Posterior vena cava (tissue), 2 donors: ENCODE measurements at places on chromosomes 5 and 9. TPM values are rescaled to one million over a fixed set of nuclear protein-coding genes. Genes with fewer than 3 reads are reported as not detected.

- no peak for DNase-seq
Measured at GRCh38 chr9:102178811-102179210, 440.4 kb upstream of the GRIN3A start.

DNA sequence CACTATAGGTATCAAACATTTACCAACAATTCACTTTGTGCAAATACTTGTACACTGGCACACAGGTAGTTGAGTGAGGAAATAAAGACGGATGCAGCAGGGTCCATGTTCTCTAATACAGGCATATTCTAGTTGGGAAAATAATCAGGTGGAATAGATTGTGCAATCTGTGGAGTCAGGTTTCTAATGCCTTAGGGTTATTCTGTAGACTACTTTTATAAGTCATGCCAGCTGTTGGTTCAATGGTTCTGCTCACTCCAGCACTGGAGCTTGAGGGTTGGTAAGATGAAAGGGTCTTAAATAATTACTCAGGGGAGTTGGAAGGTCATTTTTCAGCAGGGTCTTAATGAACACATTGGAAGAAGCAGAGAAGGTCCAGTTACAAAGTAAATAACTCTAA is 690.3 kb upstream of the DMAC1 start:
- DNase-seq: no peak

GRCh38 chr9:92236465-92236864 is 57.0 kb downstream of the IARS1 start:
- no peak for DNase-seq

ROR2 gene
- total RNA-seq: 24.7 TPM

GRCh38 chr9:121781145-121781548 is 129.7 kb downstream of the DAB2IP start:
- DNase-seq: no peak

SLC45A2 gene
- total RNA-seq: not detected

- no peak for DNase-seq
Measured at GRCh38 chr5:137128012-137128411, 371.1 kb downstream of the SPOCK1 start.

GRCh38 chr5:1778138-1779020 is 21.3 kb downstream of the MRPL36 start:
- DNase-seq: peak; percentile 51

DNA sequence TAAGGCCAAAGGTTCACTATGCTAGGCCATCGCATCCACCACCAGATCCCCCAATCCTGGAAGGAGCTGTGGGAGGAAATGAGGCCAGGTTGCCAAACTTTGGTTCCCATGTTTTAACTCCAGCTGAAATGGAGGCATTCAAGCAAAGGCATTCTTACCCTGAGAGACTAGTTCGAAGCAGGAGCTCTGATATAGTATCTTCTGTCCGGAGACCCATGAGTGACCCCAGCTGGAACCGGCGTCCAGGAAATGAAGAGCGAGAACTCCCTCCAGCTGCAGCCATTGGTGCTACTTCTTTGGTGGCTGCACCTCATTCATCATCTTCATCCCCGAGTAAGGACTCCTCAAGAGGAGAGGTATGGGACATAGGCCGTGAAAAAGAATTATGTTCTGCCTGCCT is 75.6 kb downstream of the GAPVD1 start:
- no peak for DNase-seq

CTSV gene
- not detected for total RNA-seq

DNA sequence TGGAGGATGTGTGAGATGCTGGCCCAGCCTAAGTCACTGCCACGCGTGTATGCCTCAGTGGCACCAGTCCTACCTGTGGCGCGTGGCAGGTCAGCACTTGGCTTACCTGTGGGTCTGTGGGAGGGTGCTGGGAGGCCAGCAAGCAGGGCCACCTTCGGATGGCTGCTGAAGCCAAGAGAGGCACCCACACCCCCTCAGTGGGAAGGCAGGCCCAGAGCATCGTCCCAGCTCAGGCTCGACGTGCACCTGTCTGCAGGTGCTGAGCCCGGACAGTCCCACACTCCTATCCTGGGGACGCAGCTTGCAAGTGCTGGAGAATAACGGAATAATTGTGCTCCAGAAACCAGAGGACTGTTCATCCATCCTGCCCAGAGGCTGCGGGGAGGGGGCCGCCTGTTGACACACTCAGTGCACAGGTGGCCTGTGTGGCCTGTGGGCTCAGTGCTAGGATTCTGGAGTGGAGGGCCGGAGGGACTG is 24.0 kb downstream of the NKD2 start:
- DNase-seq: peak; percentile 69

GRCh38 chr9:91736311-91736710 is 213.7 kb downstream of the ROR2 start:
- DNase-seq: peak; percentile 70

DNA sequence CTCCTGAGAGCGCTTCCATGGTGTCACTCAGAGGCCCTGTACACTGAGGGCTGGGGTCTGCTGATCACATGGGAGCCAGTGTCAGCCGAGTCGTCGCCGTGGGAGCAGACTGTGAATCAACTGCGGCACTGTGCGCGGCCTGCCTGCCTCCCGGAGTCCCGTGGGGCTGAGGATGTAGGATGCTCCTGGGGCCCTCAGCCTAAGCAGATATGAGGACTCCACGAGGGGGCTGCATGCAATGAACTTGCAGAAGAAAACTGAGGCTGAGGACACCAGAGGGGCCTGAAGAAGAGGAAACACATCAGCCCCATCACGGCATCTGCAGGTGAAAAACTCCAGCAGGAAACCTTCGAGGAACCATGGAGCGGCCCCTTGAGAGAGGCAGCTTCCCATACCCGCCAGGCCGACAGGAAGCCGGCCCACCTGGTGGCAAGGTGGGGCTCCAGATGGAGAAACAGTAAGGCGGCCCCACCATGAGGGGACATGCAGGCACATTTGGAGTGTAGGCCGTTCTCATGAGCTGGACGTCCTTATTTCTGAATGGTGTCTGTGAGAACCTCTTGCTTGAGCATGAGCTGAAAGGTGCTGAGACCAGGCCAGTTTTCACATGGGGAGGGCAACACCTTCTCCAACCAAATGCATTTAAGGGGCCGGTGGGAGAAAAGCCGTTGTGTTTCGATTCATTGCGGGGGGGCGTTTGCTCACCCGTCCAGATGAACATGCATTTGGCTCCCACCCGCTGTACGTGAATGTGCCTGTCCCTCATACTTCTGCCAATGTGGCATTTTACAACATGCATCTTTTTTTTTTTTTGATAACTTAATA is 35.2 kb upstream of the ADAMTS2 start:
- DNase-seq: peak; percentile 59

GRCh38 chr5:127517110-127517479 is 345 bp upstream of the PRRC1 start:
- DNase-seq: peak; percentile 70

CNTFR gene
- 15.5 TPM for total RNA-seq

GRCh38 chr5:76764374-76764773 is 48.4 kb downstream of the F2R start:
- DNase-seq: no peak

CRHBP gene
- 0.62 TPM for total RNA-seq

ZDHHC11B gene
- 14.9 TPM for total RNA-seq

PLPP7 gene
- 9.8 TPM for total RNA-seq

GRCh38 chr9:6153425-6153824 is 62.2 kb upstream of the IL33 start:
- DNase-seq: no peak

ADAMTS16 gene
- total RNA-seq: 0.74 TPM

COL27A1 gene
- 6.7 TPM for total RNA-seq

GRCh38 chr5:42005561-42006153 is 80.6 kb downstream of the FBXO4 start:
- DNase-seq: no peak

GRCh38 chr9:109974143-109974917 is 194.3 kb downstream of the PALM2AKAP2 start:
- no peak for DNase-seq

- no peak for DNase-seq
Measured at GRCh38 chr9:99955606-99956005, 49.2 kb downstream of the STX17 start.

UGT3A2 gene
- not detected for total RNA-seq

CCNJL gene
- total RNA-seq: 1.0 TPM

PCDHB11 gene
- total RNA-seq: 3.6 TPM

- DNase-seq: no peak
Measured at GRCh38 chr9:98504298-98505282, 204.1 kb downstream of the GABBR2 start.

- DNase-seq: no peak
Measured at GRCh38 chr5:66171349-66172344, 27.5 kb downstream of the SREK1 start.

GRCh38 chr9:88478246-88478645 is 56.7 kb upstream of the NXNL2 start:
- DNase-seq: no peak

DNA sequence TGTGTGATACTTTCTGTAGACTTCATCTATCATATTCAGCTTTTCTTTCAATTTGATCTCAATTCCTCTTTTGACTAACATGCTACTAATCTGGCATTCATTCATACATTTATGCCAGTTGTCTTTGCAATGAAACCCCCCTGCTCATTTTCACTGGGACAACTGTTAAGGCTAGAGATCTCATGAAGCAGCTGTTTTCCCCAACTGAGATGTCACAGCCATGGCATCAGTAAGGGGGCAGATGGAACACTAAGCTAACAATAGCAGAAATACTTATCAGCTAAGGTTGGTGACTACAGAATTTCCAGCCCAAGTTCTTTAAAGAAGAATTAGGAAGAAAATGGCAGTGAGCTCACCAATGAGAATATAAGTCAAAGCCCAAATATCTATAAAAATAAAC is 9.4 kb downstream of the TMED7 start:
- DNase-seq: no peak

SLC27A4 gene
- total RNA-seq: 15.9 TPM

GRCh38 chr5:10017786-10018185 is 231.9 kb downstream of the ATPSCKMT start:
- no peak for DNase-seq

- no peak for DNase-seq
Measured at GRCh38 chr5:2532809-2533208, 218.7 kb downstream of the IRX2 start.

SCGB3A2 gene
- not detected for total RNA-seq

- DNase-seq: no peak
Measured at GRCh38 chr5:16754601-16755000, 137.8 kb upstream of the RETREG1 start.

GNG10 gene
- 51.8 TPM for total RNA-seq

FXN gene
- 9.4 TPM for total RNA-seq

- DNase-seq: no peak
Measured at GRCh38 chr5:170945275-170945674, 83.5 kb downstream of the RANBP17 start.

DNA sequence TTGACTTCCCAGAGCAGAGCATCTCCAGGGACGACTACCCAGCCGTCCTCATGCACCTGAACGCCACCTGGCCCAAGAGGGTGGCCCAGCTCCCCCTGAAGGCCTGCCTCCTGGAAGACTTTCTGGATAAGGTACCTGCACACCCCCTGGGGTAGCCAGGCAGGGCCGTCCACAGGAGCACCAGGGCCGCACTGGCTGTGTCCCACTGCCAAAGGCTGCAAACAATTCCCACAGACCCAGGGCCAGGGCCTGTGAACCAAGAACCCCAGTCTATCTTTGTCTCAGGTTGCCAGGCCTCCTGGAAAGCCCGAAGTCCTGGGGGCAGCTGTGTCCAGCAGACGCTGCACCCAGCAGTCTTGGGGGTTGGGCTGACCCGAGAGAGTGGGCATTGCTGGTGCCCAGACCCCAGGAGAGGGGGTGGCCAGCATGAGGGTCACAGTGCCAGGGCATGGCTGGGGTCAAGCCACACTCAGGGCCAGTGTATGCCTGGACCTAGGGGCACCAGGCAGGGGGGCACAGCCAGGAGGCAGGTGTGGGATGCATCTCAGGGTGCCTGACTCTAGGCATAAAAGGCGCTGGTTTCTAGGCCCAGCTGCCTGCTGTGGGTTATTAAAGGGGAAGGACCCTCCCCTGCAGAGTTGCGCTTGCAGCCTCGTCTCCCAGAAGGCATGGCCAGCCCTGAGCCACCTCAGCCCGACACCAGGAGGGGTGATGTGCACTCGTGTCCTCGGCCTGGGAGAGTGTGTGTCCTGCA is 17.7 kb downstream of the SLC6A18 start:
- no peak for DNase-seq

NOL8 gene
- 30.6 TPM for total RNA-seq

DNA sequence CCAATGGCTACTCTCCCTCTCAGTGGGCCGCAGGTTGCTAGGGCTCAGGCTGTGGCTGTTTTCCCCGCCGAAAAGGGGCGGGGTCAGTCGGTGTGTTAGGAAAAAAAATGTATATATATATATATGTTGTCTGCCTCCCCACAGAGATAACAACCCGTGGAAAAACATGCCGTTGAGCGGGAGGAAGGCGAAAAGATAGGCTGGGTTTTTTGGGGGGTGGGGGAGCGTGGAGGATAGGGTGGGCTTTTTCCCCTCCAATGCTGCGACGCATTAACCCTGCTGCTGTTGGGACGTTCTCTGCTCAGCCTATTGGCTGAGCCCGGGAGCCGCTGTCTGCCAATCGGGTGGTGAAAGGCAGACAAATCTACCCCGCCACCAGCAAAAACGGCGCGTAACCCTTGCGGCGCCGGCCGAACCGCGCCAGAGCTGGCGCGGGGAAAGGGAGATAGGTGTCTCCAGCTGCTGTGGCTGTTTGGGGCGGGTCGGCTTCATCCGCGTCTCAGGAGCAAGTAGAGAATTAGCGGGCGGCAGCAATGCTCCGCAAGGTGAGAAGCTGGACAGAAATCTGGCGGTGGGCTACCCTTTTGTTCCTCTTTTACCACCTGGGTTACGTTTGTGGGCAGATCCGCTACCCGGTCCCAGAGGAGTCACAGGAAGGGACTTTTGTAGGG is at the start of gene PCDHGC4:
Gene PCDHGC4 (plus strand): TSS at position 390 of the 671 bp plus-strand sequence. CDS start 144 bp downstream, at position 534.
- no peak for DNase-seq

- no peak for DNase-seq
Measured at GRCh38 chr9:121707477-121708424, 56.3 kb downstream of the DAB2IP start.

GRCh38 chr5:66602621-66603020 is 6.4 kb downstream of the MAST4 start:
- no peak for DNase-seq

DNA sequence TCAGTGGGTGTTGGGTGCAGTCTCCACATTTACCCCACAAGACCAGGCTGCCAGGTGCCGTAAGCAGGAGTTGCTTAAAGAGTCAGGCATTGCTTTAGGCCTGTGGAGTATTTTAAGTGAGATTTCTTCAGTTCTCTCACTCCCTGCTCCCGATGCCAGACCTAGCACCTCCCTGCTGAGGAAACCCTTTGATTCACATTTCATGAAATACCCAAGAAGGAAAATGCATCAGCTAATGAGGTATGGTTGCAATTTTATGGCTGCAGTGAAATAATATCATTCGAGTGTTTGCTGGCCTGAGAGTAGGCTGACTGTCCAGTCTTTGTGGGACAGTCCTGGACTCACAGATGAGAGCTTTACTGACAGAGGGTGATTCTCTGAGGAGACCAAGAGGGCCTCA is 67.4 kb upstream of the CTSL start:
- no peak for DNase-seq

DNA sequence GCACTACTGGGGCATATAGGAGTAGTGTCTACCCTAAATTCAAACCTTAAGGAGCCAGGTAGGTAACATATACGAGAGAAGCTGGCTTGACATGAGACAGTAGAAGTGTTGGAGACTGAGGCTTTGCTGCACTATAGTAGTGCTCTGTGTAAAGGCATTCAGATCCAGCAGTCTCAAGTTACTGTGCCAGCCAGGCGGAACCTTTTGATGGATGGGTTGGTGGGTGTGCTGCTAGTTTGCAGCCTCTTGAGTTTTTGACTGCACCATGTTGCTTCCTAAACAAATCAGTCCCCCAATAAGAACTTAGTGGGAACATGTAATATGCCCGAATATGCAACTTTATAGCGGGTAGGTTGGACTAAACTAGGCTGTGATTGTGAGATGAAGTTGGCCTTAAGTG is 1.5 kb downstream of the CLTA start:
- no peak for DNase-seq
